Naive thymus-derived CD4-positive, alpha-beta T cell (primary cell): ENCODE measurements at places on chromosomes 3 and 15.

- DNase-seq: no peak
Measured at GRCh38 chr15:45254405-45254804, 2.4 kb downstream of the SLC28A2 start.

DNA sequence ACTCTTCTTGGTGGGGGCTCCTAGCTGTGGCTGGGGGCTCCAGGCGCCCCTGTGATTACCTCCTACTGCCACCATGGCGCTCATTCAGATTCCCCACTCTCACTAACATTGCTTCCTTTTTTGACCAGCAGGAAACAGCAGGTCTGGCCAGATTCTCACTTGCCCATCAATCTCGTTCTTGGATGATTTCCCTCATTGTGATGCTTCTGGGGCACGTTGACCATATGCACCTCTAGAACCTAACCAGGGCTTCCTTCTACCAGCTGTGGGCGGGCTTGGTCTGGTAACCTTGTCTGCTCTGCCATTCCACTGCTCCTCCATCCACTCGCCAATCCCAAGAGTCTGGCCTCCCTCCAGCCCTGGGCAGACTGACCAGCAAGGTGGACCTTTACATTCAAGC is 35.9 kb upstream of the PTPN23 start:
- no peak for DNase-seq

DNA sequence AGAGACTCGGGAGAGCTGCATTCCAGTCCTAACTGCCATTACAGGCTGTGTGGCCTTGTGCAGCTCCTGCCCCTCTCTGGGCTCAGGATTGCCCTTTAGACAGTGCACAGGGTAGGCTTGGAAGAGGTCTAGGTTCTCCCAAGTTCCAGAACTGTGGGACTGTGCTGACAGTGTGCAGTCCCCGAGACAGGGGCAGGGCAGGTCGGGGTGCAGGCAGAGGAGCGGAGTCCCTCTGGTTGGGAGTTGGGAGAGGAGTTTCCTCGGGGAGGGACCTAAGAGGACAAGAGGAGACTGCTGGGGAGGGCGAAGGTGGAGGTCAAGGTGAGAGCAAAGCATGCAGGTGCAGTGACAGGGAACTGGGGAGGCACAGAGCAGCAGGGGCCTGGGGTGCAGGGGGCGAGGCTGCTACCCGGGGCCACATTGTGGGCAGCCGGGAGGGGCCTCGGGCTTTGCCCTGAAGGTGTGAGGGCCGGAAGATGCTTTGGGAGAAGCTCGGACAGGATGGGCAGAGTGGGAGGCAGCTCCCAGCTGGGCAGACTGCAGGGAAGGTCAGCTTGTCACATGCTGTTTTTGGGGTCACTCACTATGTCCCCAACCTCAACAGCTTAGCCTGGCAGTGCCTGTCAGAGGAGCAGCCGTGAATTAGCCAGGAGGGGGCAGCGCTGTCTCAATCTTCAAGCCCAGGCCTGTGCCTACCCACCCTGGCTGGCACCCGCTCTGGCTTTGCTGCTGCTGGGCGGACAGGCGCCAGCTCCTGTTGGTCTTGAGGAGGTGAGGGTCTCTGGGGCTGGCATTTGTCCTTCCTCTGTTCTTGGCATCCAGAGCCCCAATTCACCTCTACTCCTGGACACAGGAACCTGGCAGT is 15.4 kb upstream of the CSPG4 start:
- peak; percentile 59 for DNase-seq

- DNase-seq: no peak
Measured at GRCh38 chr3:212432-212831, 15.9 kb downstream of the CHL1 start.

GRCh38 chr3:149466192-149466591 is 8.3 kb upstream of the TM4SF4 start:
- DNase-seq: no peak

- DNase-seq: no peak
Measured at GRCh38 chr3:126508564-126508964, 9.0 kb downstream of the UROC1 start.

DNA sequence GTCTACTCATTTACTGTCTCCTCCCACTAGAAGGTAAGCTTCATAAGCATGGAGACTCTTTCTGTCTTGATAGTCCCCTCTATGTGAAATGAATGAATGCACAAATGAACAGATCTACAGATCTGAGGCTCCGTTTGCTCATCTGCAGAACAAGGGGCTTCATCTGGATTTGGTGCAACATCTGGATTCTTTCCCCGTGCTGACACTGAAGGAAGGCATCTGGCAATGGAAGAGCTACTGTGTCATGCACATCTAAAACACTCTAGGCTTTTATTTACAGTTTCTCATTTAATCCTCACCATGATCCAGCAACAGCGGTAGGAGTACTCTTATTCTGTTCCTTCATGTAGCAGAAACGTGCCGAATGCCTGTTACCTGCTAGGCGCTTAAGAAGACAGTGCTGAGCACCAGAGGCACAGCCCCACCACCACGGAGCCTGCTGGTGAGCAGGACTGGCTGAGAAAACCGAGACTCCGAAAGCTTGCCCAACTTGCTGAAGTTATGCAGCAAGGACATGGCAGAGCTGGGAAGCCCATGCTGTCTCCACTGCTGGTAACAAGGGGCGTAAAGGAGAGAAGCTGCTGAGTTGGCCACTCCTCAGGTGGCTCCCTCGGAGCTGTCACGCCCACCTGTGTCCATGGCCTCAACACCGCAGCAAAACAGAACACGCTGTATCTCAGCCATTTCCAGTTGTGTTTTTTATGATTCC is 31.1 kb downstream of the LSM3 start:
- DNase-seq: no peak

DNA sequence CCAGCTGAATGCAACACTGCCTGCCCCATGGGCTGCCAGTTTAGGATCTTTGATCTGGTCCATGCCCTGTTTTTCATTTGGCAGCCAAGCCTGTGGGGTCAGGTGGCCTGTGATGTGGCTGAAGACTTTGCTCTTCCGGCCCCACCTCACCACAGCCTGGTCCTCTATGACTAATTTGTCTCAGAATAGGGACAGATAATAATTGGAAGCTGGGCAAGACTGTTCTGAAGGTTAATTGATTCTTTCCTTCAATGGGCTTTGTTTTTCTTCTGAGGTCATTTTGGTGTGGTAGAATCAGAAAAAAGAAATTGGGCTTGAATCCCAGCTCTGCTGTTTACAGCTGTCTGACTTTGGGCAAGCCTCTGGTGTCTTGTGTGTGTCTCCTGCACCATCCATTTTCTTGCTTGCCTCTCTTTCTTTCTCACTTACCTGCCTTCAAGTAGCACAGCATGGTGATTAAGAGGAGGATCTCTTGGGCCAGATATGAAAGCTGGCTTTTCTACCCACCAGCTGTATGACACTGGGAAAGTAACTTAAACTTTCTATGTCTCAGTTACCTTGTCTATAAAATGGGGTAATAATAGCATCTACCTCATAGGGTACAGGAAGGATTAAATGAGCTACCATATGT is 24.2 kb downstream of the ABHD2 start:
- no peak for DNase-seq
